ENCODE measurements at places on chromosomes 11 and 22.

DNA sequence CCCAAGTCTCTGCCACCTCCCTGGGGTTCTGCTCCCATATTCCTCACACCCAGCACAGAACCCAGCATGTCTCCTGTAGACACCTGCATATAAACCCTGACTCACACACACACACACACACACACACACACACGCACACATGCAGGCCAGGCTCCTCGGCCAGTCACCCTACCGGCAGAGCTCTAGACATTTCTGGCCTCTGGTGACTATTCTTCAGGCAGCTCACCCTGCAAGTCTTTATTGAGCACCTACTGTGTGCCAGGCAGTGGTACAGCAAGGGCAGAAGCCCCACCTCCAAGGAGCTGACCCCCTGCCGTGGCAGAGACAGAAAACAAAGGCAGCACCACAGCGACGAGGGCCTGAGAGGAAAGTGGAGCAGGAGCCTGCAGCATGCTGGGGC lies 50.3 kb downstream of the CDKN1C start:
- no peak for DNase-seq

DNA sequence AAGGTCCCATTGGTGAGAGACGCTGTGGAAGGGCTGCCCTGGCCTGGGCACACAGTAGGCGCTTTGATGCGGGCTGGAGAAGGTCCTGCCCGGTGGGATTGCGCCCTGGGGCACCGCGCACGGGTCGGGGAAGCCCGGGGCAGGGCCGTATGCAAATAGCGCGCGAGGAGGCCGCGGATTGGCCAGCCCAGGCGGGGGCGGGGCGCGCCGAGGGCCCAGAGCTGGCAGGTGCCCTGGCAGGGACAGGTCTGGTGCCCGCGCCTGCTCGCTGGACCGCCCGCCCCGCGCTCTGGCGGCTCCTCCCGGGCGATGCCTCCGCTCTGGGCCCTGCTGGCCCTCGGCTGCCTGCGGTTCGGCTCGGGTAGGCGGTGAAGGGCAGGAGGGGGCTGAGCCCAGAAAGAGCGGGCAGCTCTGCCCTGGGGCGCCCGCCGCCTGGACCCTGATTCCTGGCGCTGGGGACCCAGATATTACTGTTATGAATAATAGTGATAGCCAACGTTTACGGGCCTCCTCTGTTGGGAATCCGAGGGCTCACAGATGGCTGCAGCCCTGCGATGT lies at the start of gene UPK3A:
Gene UPK3A, plus strand, starts transcription at position 245 of the 558 bp plus-strand sequence. Its CDS starts 65 bp downstream, at position 310.
- DNase-seq = no peak

- DNase-seq = peak; percentile 96
Measured at GRCh38 chr11:128502726-128503125, 84.6 kb downstream of the ETS1 start.

GRCh38 chr11:75465701-75466531 lies 32.9 kb upstream of the KLHL35 start:
- DNase-seq = peak; percentile 53

GRCh38 chr11:58726737-58727414 lies 4.9 kb downstream of the GLYAT start:
- no peak for DNase-seq

- DNase-seq = no peak
Measured at GRCh38 chr11:134536219-134536618, 124.2 kb upstream of the B3GAT1 start.

DNA sequence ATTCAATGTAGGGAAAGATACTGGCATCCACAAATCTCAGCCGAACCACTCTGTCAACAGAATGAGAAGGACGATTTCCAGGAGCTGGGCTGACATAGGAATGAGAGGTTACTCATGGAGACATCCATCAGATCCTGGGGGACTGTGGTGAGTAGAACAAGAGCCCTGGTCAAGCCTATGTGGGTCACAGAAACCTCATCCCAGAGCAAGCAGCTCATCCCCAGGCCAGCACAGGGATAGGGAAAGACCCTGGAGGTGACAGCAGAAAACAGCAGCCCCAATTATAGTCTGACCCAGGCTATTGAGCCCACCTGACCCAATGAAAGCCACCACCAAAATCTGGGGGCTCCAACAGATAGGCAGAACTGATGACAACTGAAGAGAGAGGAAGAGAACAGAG lies 128.0 kb upstream of the SERPIND1 start:
- no peak for DNase-seq

GRCh38 chr11:87092159-87092558 lies 54.4 kb downstream of the TMEM135 start:
- DNase-seq = peak; percentile 60

- no peak for DNase-seq
Measured at GRCh38 chr11:117876059-117876340, 458 bp downstream of the FXYD6 start.

DNA sequence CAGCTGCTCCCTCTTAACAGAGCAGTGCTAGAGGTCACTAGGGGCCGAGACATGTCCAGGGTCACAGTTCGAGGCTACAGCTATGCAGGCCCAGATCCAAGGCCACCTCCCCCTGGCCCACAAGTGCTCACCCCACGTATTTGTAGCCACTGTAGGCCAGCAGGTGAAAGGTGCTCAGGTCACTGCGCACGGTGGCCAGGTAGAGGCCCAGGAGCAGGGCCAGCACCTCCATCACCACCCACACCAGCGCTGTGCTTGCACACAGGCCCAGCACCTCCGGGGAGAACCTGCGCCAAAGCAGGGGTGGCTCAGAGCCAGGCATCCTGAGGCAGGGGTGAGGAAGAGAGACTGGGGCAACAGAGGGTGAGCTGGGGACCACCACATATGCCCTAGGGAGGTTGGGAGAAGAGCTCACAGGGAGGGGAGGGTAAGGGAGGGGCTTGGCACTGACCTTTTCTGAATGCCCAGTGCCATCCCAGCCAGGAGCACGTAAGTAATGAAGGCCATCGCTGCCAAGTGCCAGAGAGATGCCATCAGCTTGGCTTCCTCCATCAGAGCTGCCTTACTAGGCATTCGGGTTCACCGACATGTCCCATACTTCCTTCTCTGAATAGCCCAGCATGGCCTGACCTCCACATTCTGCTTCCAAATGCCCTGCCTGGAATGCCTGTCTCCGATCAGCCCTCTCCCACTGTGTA lies 3.5 kb downstream of the YIF1A start:
- DNase-seq = no peak

GRCh38 chr22:47374901-47375575 lies 612.6 kb downstream of the TBC1D22A start:
- DNase-seq = no peak

DNA sequence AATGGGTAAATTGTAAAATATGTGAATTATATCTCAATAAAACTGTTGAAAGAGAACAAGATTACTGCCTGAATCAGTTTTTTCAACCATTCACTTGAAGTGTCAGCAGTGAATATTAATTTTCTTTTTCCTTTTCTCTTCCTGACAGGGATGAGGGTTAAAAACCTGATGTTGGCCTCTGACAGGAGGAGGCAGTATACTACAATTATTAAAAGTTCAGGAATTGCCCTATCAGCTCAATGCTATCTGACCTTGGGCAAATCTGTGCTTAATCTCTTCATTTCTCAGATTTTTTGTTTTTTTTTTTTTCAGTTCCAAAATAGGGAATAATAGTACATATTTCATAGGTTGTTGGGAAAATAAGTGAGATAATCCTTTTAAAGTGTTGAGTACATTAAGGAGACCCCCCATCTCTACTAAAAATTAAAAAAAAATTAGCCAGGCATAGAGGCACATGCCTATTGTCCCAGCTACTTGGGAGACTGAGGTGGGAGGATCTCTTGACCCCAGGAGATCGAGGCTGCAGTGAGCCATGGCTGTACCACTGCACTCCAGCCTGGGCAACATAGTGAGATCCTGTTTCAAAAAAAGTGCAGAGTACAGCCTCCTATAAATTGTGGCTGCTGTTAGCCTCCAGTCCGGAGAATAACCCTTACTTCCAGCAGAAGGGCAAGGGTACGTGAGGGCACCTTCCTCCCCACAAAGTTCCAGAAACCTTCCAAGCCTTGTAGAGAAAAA lies 48.8 kb downstream of the TRIM44 start:
- DNase-seq = no peak

- DNase-seq = no peak
Measured at GRCh38 chr11:17410606-17411379, 22.3 kb upstream of the KCNJ11 start.

DNA sequence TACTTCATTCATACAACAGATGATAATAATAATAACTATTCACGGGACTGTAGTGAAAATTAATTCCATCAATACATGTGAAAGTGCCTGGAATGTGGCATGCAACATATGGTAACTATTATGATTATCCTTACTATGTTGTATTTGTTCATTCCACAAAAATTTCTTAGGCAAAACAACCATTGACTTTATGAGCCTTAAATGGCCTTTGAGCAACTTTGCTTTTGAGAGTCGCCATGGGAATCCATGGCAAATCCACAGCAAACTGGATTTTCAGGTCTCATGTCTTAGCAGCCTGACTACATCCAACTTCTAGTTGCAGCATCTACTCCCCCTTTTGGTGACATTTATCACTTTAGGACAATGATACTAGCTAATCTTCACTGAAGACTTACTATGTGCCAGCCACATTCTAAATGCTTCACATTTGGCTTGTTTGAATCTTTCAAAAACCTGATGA lies 56.8 kb downstream of the SLC1A2 start:
- DNase-seq = no peak

- DNase-seq = no peak
Measured at GRCh38 chr11:125423247-125423849, 72.7 kb downstream of the FEZ1 start.

- DNase-seq = no peak
Measured at GRCh38 chr11:94023856-94024255, 2.7 kb downstream of the HEPHL1 start.

DNA sequence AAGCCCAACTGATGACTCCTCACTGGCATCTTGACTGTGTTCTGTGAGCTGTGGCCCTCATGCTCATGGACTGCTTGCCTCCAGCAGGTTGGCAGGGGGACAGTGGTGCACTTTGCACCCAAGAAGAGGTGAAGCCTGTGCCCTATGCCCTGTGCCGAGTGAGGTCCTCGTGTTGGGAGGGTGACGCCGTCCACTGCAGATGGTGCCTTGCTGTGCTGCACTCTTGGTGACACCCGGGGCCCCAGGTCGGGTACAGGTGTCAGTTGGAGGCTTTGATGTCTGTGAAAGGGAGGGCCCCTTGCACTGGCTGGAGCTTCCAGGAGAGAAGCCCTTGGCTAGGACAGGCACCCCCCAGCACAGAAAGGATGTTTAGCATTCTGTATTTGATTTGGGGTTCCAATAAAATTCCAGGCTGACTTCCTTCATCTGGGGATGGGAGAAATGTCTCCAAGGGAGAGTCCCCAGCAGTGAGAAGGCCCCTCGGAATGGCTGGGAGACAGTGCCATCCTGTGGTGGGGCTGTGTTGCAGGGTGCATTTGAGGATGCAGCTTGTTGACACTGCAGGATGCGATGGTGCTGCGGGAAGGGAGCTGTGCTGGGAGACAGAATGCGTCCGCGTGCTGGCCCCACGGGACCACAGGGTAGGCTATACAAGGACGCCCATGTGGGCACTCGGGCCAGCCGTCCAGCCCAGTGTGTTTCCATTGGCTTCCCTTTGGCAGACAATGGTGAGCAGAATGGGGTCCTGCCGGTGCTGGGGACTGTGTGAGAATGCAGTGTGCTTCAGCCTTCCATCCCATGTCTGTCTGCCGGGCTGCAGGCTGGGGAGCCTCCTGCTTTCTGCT lies 2.5 kb upstream of the ZDHHC8 start:
- DNase-seq = peak; percentile 40

GRCh38 chr11:126633330-126633729 lies 277.8 kb downstream of the ST3GAL4 start:
- no peak for DNase-seq

- no peak for DNase-seq
Measured at GRCh38 chr11:101215069-101215468, 85.5 kb upstream of the PGR start.

DNA sequence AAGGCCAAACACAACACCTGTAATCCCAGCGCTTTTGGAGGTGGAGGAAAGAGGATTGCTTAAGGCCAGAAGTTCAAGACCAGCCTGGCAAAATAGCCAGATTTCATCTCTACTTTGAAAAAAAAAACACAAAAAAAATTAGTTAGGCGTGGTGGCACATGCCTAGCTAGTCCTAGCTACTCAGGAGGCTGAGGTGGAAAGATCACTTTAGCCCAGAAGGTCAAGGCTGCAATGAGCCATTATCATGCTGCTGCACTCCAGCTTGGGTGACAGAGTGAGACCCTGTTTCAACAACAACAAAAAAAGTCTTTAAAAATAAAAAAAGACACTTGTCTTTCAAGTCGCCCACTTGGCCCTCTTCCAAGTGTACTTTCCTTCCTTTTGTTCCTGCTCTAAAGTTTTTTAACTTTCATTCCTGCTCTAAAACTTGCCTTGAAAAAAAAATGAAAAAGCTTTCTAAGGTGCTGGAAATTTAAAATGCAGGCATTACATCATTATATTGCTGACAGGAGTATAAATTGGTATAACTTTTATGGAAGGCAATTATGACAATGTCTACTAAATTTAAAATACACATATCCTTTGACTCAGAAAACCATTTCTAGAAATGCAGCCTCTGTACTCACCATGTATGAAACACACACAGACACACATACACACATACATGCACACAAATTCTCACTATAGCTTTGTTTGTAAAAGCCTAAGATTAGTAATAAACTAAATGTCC lies 12.7 kb downstream of the LIPT2 start:
- DNase-seq = no peak

- peak; percentile 83 for DNase-seq
Measured at GRCh38 chr11:113184498-113184897, 129.9 kb upstream of the TTC12 start.

DNA sequence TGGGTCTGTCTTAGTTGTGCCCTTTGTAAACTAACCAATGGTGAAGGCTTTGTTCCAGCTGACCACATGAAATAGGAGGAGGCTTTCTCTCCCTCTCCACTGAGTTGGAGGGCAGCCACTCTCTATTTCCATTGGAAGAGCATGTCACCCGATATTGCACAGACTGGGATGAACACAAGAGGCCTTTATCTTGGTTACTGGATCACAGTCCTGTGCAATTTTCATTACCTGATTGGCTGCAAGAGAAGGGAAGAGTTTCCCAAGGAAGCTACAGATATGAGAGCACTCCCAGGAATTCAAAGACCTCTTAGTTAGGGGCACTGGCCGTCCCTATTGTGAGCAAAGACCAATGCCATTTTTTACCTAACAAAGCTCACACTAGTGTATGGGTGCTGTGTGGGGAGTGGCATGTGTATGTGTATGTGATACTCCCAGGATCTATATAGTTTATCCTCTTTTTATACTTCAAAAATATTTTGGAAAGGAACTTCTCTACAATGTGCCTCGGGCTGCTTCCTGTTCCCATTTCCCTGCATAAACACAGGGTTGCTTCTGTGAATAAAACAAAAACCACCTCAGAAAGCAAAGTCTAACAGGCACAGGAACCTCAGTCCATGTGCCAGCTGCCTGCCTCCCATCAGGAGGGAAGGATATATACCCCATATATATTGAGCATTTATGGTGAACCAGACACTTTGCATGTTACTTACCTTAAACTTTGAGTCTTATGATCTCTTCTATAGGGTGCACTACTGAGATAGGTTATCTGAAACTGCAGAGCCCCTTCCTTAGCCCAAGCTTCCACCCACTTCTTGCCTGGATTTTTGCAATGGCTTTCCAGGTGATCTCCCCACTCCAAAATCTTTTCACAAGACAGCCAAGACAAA lies 126.5 kb downstream of the RASSF10 start:
- peak; percentile 25 for DNase-seq
